Skeletal muscle cell (primary cell): ENCODE measurements at places on chromosomes 5 and 9.

DNA sequence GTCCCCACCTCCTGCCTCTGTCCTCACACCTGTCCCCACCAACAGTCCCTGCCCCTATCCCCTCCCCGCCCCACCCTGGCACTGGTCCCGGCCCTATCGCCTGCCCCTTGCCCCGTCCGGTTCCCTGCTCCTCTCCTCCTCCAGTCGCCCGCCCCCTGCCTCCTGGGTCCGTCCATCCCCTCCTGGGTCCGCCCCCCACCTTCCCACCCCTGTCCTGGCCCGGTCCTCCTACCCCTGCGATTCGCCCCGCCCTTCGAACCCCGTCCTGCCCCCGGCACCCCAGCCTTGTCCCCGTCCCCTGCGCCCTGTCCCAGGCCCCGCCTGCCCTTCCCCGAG lies 372 bp downstream of the EDF1 start:
- no peak for DNase-seq

GRCh38 chr9:135655317-135655716 lies 7.8 kb upstream of the LCN9 start:
- DNase-seq: no peak

- no peak for DNase-seq
Observed at GRCh38 chr5:129243039-129243438, 148.5 kb downstream of the ISOC1 start.

- no peak for DNase-seq
Observed at GRCh38 chr9:124004593-124004992, 7.0 kb upstream of the LHX2 start.

DNA sequence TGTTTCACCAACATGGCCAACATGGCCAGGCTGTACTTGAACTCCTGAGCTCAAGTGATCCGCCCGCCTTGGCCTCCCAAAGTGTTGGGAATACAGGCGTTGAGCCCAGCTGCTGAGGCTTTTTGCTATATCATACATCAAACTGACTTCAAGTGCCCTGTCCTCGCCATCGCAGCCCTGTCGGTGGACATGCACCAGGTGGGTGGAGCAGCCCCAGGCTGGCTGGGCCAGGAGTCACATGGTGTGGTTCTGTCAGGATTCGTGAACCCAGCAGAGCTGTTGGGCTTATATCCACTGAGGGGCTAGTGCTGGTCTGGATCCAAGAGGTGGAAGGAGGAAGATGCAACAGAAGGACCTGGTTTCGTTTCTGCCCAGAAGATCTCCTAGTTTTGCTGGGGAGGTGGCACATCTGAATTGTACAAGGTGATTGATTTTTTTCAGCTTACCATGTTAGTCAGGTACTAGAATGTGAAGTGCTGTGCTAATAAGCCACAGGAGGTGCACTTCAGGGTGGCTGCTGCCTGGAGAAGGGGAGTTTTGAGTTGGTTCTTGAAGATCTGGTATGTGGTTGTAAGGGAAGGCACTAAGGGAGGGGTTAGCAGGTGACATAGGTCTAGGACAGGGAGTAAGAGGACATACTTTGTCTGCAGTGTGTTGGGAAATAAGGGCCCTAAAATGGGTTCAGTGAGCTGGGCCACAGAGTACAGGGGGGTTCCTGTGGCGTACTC lies 16.1 kb downstream of the PCBD2 start:
- no peak for DNase-seq

DNA sequence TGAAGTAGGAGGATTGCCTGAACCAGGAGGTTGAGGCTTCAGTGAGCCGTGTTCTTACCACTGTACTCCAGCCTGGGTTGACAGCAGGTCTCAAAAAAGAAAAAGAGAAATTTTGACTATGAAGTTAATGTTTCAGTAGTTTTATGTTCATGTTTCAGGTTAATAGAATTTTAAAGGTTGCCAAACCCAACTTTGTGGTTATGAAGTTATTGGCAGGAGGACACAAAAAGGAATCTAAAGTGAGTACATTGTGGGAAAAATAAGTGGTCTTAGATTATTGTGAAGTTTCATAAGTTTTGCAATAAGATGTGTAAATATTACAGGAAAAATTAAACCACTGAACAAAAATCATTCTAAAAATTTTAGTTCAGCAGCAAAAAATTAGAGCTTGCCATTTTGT lies 78.6 kb downstream of the GOLM1 start:
- DNase-seq: no peak
